Keratinocyte (primary cell): ENCODE measurements at places on chromosomes 2 and 18. TPM values are rescaled to one million over a fixed set of nuclear protein-coding genes. Genes with fewer than 3 reads are reported as not detected.
A peak's percentile ranks its signal among the peaks of the same experiment; 100 is the strongest.

The KLHL41 gene
- 0.08 to 0.24 TPM (median 0.18 TPM) in 3 replicates for polyA plus RNA-seq

- H3K4me3 ChIP-seq = no peak overlapping the region
- H3K27me3 ChIP-seq = no peaks in the 10 kb centered on the region
- no peak for DNase-seq
- no peaks in the 10 kb centered on the region for H3K4me1 ChIP-seq
These were observed 213.7 kb downstream of the TTC32 start for GRCh38 chr2:19688059-19688458.

GRCh38 chr18:46474487-46475389, 182.3 kb downstream of the LOXHD1 start:
- peaks cover 7% of the 10 kb centered on the region for H3K27me3 ChIP-seq
- DNase-seq = no peak
- H3K4me3 ChIP-seq = no peak overlapping the region
- H3K27ac ChIP-seq = no peak overlapping the region
- no peaks in the 10 kb centered on the region for H3K36me3 ChIP-seq

GRCh38 chr18:59706499-59706898, 9.3 kb upstream of the CCBE1 start:
- no peaks in the 10 kb centered on the region for H3K27me3 ChIP-seq
- no peak overlapping the region for H3K4me3 ChIP-seq
- no peak for DNase-seq
- peaks cover 31% of the 10 kb centered on the region for H3K4me1 ChIP-seq
- H3K36me3 ChIP-seq = no peaks in the 10 kb centered on the region

The DOK1 gene
- 0.97 to 2.0 TPM (median 0.99 TPM) in 3 replicates for polyA plus RNA-seq

- peak overlapping the region; percentile 1 for H3K27ac ChIP-seq
- no peaks in the 10 kb centered on the region for H3K36me3 ChIP-seq
- no peak overlapping the region for H3K4me3 ChIP-seq
- H3K4me1 ChIP-seq = peaks cover 46% of the 10 kb centered on the region
These were observed 112.1 kb downstream of the KLHL29 start for GRCh38 chr2:23497063-23497462.

DNA sequence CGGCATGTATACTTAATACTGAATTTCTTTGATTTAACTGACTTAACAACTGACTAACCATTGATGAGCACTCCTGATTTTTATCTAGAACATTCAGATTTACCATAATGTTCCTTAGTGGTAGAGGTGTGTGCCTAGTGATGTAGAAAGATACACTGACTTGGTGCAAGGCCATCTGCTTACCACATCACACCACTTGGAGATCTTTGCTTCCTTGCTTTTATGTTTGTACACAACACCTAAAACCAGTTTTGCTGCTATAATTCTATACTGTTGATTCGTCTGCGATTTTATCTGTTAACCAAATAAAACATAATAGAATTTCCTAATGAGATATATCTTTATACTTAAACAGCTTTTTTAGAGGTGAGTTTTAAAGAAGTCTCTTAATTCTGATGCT, 3.9 kb upstream of the FARP2 start:
- H3K4me1 ChIP-seq = peaks cover 7% of the 10 kb centered on the region
- H3K4me3 ChIP-seq = no peak overlapping the region

The EFHD1 gene
- polyA plus RNA-seq = not detected in 3 replicates

DNA sequence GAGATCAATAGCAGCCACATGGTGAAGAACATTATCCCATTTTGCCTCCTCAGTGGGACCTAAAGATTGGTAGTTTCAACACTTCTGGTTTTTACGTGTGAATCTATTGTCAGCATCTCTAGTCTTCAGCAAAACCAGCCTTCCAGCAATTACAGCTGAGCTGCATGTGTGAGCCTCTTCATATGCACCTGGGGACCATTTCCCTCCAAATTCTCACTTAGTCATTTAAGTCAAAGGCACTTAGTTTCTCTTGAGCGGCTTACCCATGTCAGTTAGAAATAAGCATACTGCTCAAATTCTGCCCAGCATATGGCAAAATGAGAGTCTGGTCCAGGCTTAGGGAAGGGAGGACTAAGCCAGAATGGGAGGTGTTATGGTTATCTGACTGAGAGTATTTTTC, 99.7 kb upstream of the NXPH2 start:
- no peak overlapping the region for H3K27ac ChIP-seq
- no peaks in the 10 kb centered on the region for H3K27me3 ChIP-seq
- no peak overlapping the region for H3K4me3 ChIP-seq
- H3K4me1 ChIP-seq = no peaks in the 10 kb centered on the region
